ENCODE measurements at places on chromosomes 5 and 9. TPM values are rescaled to one million over a fixed set of nuclear protein-coding genes. Genes with fewer than 3 reads are reported as not detected.
A peak's percentile ranks its signal among the peaks of the same experiment; 100 is the strongest.

DNA sequence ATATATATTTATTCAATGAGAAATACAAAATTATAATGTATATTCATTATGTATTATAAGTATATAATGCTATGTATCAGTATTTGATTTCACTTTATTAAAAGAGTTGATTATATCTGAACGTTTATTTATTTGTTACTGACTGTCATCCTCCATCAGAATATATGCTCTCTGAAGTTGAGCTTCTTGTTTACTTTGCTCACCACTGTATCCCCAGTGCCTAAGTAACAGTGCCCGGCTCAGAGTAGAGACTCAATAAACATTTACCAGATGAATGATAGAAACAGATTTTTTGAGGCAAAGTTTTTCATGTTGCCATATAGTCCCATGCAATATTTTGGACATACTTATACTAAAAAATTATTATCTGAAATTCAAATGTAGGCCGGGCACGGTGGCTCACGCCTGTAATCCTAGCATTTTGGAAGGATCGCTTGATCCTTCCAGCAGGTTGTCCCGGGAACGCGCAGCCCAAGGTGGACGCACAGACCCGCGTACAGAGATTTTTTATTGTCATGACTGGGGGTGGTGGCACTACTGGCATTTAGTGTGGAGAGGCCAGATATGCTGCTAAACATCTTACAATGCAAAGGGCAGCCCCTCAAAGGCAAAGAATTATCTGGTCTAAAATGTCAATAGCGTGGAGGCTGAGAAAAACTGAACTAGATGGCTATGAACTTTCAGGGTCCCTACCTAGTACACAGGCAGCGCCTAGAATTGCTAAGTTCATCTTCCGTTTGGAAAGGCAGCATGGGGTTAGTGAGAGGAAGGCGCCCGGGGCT, 761 bp upstream of the DNAJC25 start:
- no peaks in the 10 kb centered on the region for H3K27me3 ChIP-seq
- no peak for DNase-seq
- H3K4me3 ChIP-seq = peak overlapping the region; percentile 95
- peaks cover 27% of the 10 kb centered on the region for H3K4me1 ChIP-seq
- peaks cover 12% of the 10 kb centered on the region for H3K36me3 ChIP-seq

DNA sequence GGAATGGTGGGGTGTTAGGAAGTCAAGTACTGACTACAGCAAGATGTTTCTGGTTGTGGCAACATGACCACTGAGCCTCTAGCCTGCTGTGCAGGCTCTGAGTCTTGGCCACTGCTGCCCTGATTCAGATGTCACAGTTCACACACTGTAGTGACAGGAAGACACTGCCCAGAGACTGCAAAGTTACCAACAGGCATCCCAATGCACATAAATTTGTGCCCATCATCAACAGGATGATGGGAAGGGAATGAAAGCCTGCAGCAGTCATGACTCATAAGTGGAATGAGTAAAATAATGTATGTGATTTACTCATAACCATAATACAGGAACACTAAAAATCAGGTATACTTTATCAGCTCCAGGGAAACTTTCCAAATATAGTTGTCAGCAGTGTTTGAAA, 251.6 kb upstream of the HAPLN1 start:
- H3K36me3 ChIP-seq = no peaks in the 10 kb centered on the region
- H3K4me3 ChIP-seq = no peak overlapping the region
- no peaks in the 10 kb centered on the region for H3K27me3 ChIP-seq
- DNase-seq = no peak

DNA sequence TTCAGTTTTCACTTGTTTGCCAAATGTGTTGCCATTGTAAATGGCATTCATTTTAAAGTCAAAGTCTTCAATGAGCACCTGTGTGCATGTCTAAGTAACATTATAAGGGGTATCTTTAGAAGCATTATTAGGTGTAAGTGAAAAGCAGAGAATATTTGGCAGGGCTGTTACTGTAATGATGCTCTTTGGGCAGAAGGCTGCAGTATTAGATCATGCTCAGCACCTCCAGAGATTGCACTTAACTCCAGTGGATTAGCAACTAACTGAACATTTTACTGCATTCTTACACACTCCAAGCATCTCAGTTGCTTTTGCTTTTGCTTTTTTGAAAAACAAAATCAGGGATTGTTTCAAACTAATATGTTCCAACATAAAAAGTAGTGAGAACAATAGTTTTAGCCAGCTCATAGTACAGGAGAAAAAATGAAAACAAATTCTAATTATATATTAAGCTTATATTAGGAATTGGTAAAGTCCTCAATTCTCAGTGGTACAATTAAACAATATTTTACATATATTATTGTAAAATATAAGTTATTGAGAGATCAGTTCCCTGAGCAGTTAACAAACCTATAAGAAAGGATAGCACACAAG, 1740.9 kb upstream of the CDH9 start:
- DNase-seq = no peak
- H3K36me3 ChIP-seq = no peaks in the 10 kb centered on the region
- no peak overlapping the region for H3K27ac ChIP-seq
- no peak overlapping the region for H3K4me3 ChIP-seq
- H3K4me1 ChIP-seq = no peaks in the 10 kb centered on the region
- no peaks in the 10 kb centered on the region for H3K27me3 ChIP-seq

SPOCK1 gene
- not detected for total RNA-seq

DNA sequence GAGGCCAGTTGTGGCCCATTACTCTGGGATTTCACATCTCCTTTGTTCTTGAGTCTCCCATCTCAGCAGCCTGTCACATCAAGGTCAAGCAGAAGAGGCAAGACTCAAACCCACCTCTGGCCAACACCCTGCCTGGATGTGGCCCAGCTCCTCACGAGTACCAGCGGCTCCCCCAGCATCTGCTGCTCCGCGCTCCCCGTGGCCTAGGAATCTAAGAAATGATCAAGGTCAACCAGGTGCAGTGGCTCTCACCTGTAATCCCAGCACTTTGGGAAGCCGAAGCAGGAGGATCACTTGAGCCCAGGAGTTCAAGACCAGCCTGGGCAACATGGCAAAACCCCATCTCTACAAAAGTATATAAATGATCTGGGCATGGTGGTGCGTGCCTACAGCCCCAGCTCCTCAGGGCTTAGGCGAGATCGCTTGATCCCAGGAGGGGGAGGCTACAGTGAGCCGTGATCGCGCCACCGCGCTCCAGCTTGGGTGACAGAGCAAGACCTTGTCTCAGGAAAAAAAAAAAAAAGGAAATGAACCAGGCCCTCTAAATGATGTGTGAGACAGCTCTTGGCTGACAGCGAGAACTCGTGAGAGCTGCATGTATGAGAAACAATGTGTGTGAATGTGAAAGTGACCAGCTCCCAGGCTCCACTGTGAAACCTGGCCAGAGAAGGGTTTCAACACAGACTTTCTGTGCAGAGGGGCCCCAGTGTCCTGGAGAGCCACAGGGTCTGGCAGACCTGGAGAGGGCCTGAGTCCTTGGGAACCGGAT, 61.6 kb upstream of the ANGPTL2 start:
- no peak for DNase-seq
- no peaks in the 10 kb centered on the region for H3K4me1 ChIP-seq
- H3K27ac ChIP-seq = no peak overlapping the region
- peaks cover 13% of the 10 kb centered on the region for H3K36me3 ChIP-seq

DNA sequence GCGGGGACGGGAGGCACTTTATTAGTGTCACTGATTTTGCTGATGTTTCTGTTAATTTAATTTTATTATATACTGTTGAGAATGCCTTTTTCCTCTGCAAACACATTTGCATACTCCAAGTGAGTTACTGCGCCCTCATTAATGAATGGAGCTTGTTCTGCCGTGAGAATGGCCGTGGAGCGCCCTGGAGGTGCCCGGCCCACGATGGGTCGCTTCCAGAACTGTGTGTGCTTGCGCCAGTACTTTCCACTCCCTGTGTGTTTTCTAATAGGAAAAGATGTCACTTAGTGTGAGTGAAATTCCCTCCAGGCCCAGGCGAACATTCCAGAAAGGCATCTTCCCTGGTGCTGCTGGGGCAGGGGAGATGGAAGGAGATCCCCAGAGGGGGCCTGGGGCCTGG, 30.1 kb downstream of the NDUFS6 start:
- no peaks in the 10 kb centered on the region for H3K4me1 ChIP-seq
- H3K27me3 ChIP-seq = no peaks in the 10 kb centered on the region
- peaks cover 3% of the 10 kb centered on the region for H3K36me3 ChIP-seq

DNA sequence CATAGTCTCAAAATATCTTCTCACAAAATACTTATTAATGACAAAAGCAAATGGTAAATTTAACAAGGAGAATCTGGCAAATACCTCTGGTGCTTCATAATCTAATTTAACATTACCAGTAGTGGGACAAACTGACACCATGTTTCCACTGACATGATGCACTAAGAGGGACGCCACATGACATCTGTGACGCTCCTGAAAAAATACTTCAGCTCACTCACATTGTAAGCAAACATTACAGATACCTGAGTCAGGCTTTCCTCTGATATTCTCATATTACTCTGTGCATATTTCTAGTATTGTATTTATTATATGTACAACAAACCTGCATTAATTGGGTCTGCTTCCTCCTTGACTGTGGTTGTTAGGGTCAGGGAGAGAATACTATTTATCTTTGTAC, 56.7 kb upstream of the OSMR start:
- no peak for DNase-seq
- no peak overlapping the region for H3K27ac ChIP-seq
- H3K4me1 ChIP-seq = no peaks in the 10 kb centered on the region
- no peaks in the 10 kb centered on the region for H3K36me3 ChIP-seq

DNA sequence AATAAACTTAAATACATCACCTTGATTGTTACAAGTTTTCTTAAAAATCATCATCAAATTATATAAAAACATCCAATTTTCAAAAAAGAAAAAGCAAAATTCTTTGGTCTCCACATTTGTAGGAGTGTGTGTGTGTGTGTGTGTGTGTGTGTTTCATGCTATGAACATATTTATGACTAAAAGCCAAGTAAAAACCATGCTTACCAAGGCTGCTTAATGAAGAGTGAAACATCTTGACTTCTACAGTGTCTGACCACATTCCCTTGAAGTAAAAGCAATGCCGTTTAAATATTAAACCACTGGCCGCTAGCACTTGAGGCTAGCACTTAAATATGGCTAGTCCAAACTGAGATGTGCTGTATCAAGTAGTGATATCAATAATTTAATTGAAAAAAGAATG, 549.1 kb upstream of the CCNG1 start:
- no peaks in the 10 kb centered on the region for H3K27me3 ChIP-seq
- H3K36me3 ChIP-seq = no peaks in the 10 kb centered on the region
- H3K4me1 ChIP-seq = no peaks in the 10 kb centered on the region

- H3K27ac ChIP-seq = peak overlapping the region; percentile 4
- H3K36me3 ChIP-seq = peaks cover 97% of the 10 kb centered on the region
- H3K27me3 ChIP-seq = no peaks in the 10 kb centered on the region
- H3K4me3 ChIP-seq = no peak overlapping the region
- no peak for DNase-seq
Observed at GRCh38 chr5:169716287-169716686, 79.2 kb downstream of the DOCK2 start.

F2RL2 gene
- total RNA-seq = not detected

PCDHB2 gene
- not detected for total RNA-seq

GAPT gene
- total RNA-seq = 39.8 TPM

ADAMTS6 gene
- 3.2 TPM for total RNA-seq

GRCh38 chr9:28031521-28032267, 458.4 kb upstream of the C9orf72 start:
- H3K4me1 ChIP-seq = no peaks in the 10 kb centered on the region
- H3K27ac ChIP-seq = no peak overlapping the region
- DNase-seq = no peak
- H3K36me3 ChIP-seq = no peaks in the 10 kb centered on the region
- no peaks in the 10 kb centered on the region for H3K27me3 ChIP-seq

GRCh38 chr9:133713150-133713959, 24.8 kb downstream of the SARDH start:
- no peaks in the 10 kb centered on the region for H3K36me3 ChIP-seq
- DNase-seq = peak; percentile 11
- H3K27me3 ChIP-seq = peaks cover 28% of the 10 kb centered on the region
- peaks cover 20% of the 10 kb centered on the region for H3K4me1 ChIP-seq

DNA sequence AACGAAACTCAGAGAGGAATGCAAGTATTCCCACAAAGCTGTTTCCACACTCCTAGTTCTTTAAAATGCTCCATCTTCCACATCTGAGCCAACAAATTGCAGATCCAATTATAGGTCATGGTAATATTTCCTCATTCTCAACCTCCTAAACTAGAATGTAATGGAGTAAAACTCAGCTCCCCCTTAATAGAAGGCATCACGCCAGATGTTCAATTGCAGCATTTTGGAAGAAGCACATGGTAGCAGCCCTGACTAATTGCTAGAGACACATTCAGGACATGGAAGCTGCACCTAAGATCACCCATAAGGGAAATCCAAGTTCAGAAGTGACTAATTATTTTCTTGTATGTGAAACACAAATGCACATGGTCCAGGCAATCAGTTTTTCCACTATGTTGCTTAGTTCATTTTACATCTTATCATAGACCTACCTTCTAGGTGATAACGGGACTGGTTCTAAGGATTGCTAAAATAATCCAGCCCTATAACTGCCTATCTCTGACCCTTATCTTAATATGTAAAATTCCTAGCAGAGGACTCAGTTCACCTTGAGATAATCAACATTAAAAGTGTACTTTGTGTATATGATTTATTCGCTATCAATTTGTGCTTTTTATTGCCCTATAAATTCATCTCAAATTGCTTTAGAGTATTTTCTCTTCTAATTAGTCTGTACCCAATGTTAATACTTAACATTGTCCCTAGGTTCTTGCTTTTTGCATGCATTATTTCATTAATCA, 75.1 kb downstream of the GABRB2 start:
- no peaks in the 10 kb centered on the region for H3K4me1 ChIP-seq
- no peak overlapping the region for H3K27ac ChIP-seq
- H3K36me3 ChIP-seq = no peaks in the 10 kb centered on the region
- H3K27me3 ChIP-seq = no peaks in the 10 kb centered on the region
- H3K4me3 ChIP-seq = no peak overlapping the region

- no peak overlapping the region for H3K27ac ChIP-seq
- no peak overlapping the region for H3K4me3 ChIP-seq
- no peak for DNase-seq
- H3K36me3 ChIP-seq = no peaks in the 10 kb centered on the region
- peaks cover 32% of the 10 kb centered on the region for H3K4me1 ChIP-seq
- peaks cover 5% of the 10 kb centered on the region for H3K27me3 ChIP-seq
Observed at GRCh38 chr5:72510610-72511181, 3.5 kb upstream of the ZNF366 start.

CAMK2A gene
- not detected for total RNA-seq

- no peaks in the 10 kb centered on the region for H3K36me3 ChIP-seq
- DNase-seq = no peak
- H3K4me3 ChIP-seq = no peak overlapping the region
- H3K4me1 ChIP-seq = no peaks in the 10 kb centered on the region
Observed at GRCh38 chr9:102405218-102405867, 589.8 kb upstream of the CYLC2 start.

FBP1 gene
- 0.80 TPM for total RNA-seq

GRCh38 chr5:34503379-34504253, 152.5 kb upstream of the RAI14 start:
- H3K4me1 ChIP-seq = peaks cover 18% of the 10 kb centered on the region
- DNase-seq = no peak
- peaks cover 14% of the 10 kb centered on the region for H3K27me3 ChIP-seq
- H3K4me3 ChIP-seq = no peak overlapping the region

- H3K27ac ChIP-seq = no peak overlapping the region
- H3K4me1 ChIP-seq = no peaks in the 10 kb centered on the region
- no peak overlapping the region for H3K4me3 ChIP-seq
- H3K36me3 ChIP-seq = no peaks in the 10 kb centered on the region
- H3K27me3 ChIP-seq = no peaks in the 10 kb centered on the region
Observed at GRCh38 chr5:91390268-91390667, 7.2 kb upstream of the ARRDC3 start.

PCDHGC5 gene
- total RNA-seq = 0.24 TPM

- no peak overlapping the region for H3K27ac ChIP-seq
- H3K36me3 ChIP-seq = no peaks in the 10 kb centered on the region
- H3K27me3 ChIP-seq = no peaks in the 10 kb centered on the region
- H3K4me3 ChIP-seq = no peak overlapping the region
- no peak for DNase-seq
Observed at GRCh38 chr5:153043886-153044285, 446.6 kb upstream of the GRIA1 start.

NOXA1 gene
- 3.9 TPM for total RNA-seq

FOXD1 gene
- total RNA-seq = 0.10 TPM
